ENCODE measurements at places on chromosomes 16 and 17.

GRCh38 chr17:41982026-41982760 lies 15.6 kb downstream of the CNP start:
- no peak for DNase-seq

GRCh38 chr17:82105882-82106687 lies 8.0 kb upstream of the FASN start:
- DNase-seq, result no peak

DNA sequence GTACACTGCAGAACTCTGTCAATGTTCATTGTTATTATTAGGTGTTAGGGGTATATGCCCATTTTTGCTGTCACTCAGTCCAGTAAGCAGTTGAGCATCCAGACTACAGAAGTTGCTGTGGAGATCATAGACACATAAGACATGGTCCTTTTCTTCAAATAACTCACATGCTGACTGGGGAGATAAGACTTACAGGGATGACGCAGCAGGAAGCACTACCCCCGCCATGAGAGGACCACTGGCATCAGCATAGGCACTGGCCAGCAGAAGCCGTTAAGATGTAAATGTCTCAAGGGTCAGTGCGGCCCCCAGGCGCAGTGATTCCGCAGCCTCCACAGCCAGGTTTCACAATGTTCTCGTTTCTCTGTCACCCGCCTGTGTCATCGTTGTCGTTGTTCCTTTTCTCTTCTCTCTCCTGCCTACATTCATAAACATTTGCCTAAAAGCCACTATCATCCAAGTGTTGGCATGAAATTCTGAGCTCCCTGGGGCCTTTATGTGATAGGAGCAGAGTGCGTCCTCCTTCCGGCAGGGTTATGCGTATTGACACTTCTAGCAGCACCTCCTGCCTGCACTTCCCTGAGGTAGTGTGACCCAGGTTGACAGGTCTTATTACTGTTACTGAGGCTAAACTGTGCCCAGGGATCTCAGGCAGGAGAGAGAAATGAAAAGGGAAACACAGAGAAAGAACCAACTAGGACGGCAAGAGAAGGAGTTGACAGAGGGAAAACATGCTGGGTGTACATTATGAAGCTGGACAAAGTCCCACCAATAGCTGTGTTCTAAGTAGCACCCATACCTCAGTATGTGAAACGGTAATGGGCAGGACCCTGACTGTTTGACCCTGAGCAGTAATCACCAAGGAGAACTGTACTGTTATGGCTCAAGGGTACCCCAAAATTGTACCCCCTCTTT lies 17.9 kb downstream of the TANGO6 start:
- DNase-seq, result no peak

DNA sequence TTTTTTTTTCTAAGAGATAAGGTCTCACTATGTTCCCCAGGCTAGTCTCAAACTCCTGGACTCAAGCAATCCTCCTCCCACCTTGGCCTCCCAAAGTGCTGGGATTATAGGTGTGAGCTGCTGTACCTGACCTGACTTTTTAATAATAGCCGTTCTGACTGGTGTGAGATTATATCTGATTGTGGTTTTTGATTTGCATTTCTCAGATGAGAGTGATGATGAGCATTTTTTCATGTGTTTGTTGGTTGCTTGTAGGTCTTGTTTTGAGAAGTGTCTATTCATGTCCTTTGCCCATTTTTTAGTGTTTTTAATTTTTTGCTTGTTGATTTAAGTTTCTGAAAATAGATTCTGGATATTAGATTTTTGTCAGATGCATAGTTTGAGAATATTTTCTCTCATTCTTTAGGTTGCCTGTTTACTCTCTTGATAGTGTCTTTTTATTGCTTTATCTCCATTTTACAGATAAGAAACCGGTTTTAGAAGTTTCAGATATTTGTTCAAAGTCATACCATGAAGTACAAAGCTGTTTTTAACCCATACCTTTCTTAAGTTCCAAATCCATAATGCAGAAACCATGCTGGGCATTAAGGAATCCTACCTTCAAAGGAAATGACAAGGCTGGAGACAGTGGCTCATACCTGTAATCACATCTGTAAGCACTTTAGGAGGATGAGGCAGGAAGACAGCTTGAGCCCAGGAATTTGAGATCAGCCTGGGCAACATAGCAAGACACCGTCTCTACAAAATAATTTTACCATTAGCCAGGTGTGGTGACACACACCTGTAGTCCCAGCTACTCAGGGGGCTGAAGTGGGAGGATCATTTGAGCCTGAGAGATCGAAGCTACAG lies 168.4 kb upstream of the TBX2 start:
- DNase-seq, result no peak

- no peak for DNase-seq
Observed at GRCh38 chr16:80656161-80656560, 115.4 kb downstream of the DYNLRB2 start.

- no peak for DNase-seq
Observed at GRCh38 chr16:10362077-10362863, 23.6 kb upstream of the ATF7IP2 start.

GRCh38 chr17:34614698-34615097 lies 35.3 kb downstream of the TMEM132E start:
- no peak for DNase-seq

DNA sequence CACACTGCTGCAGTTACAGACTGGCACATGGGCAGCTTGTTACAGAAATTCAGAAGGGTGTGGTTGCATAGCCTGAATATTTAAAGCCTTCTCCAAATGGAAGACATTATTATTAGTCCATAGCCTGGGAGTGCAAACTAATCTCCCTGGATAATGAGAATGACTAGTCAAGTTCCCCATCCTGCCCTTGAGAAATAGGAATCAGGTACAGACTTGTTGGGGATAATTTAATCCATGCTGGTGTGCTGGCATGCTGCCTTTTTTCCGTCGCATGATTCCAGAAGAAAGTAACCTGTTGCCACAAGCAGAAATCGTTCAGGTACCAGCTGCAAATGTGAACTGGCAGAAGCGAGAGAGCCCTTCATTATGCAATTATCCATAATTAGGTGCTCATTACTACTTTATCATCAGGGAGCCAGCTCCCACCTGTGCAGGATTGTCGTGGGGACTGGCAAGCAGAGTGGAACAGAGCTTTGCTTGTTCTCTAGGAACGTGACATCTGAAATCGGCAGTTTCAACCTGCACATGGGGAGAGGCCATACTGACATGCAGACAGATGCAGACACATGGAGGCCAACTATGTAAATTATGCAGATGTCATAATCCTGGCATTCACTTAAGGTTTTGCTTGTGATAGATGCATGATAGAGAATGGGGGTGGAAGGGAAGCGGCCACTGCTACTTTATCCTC lies 419.4 kb downstream of the PMP22 start:
- DNase-seq, result no peak

- DNase-seq, result no peak
Observed at GRCh38 chr17:81020767-81021497, 14.0 kb upstream of the BAIAP2 start.

- no peak for DNase-seq
Observed at GRCh38 chr17:77466140-77466539, 325.4 kb downstream of the SEC14L1 start.

DNA sequence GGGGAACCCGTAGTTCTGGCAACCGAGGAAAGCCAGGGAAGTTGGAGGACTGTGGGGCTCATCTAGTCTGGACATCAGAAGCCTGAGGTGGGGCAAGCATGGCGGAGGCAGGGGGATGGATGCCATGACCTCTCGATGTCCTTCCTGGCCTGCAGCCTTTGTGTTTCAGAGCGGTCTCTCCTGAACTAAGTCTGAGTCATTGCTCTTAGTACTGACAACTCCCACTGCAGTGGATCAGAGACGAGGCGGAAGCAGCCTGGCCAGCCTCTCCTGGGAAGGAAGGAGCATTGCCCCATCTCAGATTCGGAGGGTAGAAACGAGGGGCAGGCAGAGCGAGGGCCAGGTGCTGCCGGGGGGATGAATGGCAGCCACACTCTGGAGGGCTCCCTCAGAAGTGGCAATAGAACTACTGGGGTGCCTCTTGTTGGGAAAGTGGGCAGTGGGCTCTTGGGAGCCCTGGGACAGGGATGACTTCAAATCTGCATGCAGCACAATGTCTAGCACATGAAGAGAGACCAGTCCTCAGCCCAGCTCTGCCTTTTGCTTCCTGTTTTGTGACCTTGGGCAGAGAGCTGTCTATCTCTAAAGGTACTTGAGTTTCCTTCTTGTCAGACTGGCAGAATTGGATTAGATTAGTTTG lies 3.6 kb upstream of the STAC2 start:
- DNase-seq, result no peak

GRCh38 chr16:89489040-89489897 lies 1.1 kb downstream of the ANKRD11 start:
- DNase-seq, result peak; percentile 73

DNA sequence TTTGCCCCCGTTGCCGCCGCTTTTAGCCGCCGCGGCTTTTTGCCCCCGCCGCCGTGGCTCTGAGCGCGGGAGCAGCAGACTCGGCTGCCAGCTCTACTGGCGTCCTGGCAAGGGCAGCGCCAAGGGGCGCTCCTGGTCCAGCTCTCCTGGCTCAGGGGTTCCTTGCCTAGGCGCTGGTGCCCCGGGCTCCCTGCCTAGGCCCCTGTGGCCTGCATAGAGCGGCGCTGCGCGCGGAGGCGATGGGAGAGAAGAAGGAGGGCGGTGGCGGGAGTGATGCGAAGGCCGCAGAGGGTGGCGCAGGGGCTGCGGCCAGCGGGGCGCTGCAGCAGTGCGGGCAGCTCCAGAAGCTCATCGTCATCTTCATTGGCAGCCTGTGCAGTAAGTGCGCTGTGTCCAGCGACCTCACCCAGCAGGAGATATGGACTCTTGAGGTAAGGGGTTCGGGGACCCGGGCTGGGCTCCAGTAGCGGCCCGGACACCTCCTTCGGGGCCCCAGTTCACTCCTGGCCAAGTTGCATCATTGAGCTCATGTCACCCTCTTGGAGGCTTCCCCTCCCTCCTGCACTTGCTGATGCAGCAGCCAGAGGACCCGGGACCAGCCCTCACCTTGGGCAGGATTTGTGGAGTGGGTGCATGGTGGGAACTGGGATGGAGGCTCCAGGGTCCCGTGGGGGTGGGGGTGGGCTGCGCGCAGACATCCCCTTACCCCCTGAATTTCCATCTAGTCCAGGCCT lies 1344.4 kb downstream of the TP53TG3F start:
- no peak for DNase-seq

- DNase-seq, result peak; percentile 51
Observed at GRCh38 chr17:33674685-33675084, 381.6 kb upstream of the ASIC2 start.

DNA sequence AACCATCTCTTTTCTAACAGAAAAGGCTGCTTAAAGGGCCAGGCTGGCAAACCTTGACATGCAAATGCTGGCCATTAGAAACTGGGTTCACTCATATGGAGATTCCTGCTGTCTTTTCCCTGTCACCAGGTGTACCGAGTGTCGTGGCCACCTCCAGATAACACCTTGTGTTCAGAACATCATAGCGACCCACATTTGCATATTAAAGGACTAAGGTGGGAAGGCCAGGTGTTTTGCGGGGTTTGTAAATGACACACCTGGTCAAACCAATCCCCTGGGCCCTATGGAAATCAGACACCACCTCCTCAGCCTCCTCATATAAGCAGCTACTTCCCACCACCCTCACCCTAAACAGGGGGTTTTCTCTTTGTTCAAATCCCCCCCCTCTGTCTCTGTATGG lies 2.5 kb upstream of the AIPL1 start:
- DNase-seq, result no peak

DNA sequence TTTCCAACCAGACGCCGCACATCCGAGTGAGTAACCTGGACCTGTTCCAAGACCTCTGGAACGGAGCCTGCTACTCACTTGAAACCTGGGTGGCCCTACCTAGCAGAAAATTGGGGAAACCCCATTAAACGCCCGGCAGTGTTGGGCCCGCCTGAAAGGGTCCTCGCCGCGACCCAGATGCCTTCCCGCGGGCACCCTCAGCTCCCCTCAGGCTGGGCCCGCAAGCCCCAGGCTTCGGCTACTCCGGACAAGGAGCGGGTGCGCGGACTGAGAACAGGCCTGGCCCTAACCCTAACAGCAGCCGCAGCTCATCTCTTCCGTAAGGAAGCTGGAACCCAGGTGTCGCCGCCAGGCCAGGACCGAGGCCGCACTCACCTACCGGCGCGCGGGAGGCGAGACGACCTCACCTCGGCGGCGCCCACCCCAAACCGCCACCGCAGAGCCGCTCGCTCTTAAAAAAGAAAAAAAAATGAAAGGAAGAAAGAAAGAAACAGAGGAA lies 344 bp downstream of the PSME3IP1 start:
- DNase-seq, result no peak

- no peak for DNase-seq
Observed at GRCh38 chr16:71520550-71520949, 5.7 kb upstream of the CHST4 start.

GRCh38 chr16:19236561-19237209 lies 48.8 kb upstream of the CLEC19A start:
- no peak for DNase-seq

GRCh38 chr16:81717662-81718189 lies 61.4 kb upstream of the PLCG2 start:
- DNase-seq, result no peak

- no peak for DNase-seq
Observed at GRCh38 chr16:9322769-9323168, 231.3 kb downstream of the HAPSTR1 start.

GRCh38 chr16:89749637-89750036 lies 28.3 kb downstream of the ZNF276 start:
- DNase-seq, result no peak

DNA sequence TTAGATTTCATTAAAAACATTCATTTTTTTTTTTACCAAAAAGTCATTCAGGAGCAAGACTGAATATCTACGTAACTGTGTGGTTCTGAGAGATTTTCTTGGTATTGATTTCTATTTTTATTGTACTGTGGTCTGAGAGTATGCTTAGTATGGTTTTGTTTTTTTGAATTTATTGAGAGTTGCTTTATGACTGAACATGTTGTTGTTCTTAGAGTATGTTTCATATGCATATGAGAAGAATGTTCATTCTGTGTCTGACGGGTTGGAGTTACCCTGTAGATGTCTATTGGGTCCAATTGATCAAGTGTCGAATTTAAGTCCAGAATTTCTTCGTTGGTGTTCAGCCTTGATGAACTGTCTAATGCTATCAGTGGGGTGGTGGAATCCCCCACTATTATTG lies 306.0 kb upstream of the KCNJ16 start:
- no peak for DNase-seq

DNA sequence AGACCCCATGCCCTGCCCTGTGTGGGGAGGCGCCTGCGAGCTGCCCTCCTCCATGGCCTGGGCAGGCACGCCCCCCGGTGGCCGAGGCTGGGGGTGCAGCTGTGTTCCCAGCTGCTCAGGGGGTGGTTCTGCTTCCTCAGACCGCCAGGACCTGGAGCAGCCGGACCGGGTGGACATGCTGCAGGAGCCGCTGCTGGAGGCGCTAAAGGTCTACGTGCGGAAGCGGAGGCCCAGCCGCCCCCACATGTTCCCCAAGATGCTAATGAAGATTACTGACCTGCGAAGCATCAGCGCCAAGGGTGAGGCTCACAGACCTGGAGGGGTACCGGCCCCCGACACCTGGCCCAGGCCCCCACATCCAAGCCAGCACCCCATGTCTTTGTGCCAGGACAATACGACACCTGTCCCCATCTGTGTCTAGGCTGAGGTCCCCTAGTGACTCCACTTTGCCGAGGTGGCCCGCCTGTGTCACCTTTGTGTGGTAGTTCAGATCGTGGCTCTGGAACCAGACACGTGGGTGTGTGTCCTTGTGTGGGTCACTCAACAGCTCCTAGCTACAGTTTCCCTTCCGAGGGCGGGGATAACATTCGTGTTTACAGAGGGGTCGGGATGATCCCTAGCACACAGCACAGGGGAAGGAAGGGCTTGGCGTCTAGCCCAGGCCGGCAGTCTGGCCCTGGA lies 9.3 kb downstream of the GJD3 start:
- DNase-seq, result no peak
